Daoy (cell line): ENCODE measurements at places on chromosomes 2 and 18.

DNA sequence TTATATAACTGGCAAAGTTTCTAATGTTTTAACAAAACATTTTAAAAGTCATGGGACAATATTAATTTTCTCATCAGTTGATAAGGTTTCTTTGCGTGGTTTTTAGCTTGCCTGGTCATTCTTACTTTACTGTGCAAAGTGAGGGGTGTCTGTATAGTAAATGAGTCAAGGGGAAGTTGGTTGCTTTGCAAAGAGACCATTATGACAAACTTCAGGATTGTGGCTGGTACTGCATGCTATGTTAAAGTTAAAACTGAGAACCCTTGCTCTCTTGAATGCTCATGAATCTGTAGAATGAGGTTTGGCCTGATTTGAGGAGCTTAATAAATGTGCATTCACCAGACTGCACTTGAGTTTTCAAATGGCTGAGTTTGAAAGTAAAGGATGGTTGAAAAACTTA, 47.0 kb downstream of the COL4A4 start:
- no peak for DNase-seq

- no peak for DNase-seq
Observed at GRCh38 chr2:217220228-217221013, 360.6 kb upstream of the TNP1 start.

- no peak for DNase-seq
Observed at GRCh38 chr2:41829052-41829451, 218.8 kb upstream of the PKDCC start.

DNA sequence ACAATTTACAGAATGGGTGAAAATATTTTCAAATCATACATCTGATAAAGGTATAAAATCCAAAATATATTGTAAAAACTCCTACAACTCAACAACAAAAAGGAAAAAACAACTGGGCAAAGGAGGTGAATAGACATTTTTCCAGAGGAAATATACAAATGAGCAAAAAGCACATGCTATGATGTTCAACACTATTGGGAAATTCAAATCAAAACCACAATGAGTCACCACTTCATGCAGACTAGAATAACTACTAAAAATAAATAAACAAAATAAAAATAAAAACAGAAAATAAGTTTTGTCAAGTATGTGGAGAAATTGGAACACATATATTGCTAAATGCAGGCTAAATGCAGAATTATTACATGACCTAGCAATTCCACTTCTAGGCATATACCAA, 120.9 kb downstream of the FSIP2 start:
- no peak for DNase-seq

- DNase-seq = no peak
Observed at GRCh38 chr2:36696533-36696932, at the start of gene VIT. VIT (plus strand) TSS chr2:36696707; CDS start chr2:36716371, 19,664 bp downstream.

DNA sequence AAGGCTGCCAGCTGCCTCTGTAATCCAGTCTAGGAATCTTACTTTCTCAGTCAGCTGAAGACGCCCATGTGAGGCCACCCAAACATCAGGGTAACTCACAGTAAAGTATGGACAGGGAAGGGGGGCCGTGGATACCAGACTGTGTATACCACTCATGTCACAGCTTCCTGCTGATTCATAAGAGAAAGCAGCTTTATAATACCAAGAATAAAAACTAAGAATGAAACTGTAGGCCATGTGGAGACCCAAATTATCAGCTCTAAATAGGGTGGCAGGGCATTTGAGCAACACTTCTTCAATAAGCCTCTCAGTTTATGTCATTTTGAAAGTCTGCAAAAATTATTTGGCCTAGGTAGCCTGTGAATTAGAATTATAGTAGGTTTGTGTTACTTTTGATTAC, 115.0 kb upstream of the CDCA7 start:
- no peak for DNase-seq

DNA sequence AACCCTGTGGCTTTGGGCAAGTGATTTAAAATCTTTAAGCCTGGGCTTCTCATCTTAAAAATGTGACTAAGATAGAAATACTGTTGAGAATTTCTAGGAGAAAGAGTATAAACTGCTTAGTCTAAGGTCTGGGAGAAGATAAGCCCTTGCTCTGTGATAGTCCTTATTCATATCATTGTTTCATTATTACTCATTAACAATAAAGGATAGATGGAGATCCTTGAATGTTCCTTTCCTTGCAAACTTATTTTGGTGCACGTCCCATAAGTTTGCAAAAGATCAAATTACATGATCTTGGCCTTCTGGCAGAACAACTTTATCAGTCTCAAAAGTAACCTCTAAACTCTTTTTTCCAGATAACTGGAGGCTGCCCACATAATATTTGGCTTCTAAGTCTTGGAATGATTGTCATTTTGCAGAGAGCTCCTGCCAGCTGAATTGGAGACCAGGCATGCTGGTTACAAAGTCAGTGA, 138.3 kb downstream of the FAM124B start:
- DNase-seq = no peak

DNA sequence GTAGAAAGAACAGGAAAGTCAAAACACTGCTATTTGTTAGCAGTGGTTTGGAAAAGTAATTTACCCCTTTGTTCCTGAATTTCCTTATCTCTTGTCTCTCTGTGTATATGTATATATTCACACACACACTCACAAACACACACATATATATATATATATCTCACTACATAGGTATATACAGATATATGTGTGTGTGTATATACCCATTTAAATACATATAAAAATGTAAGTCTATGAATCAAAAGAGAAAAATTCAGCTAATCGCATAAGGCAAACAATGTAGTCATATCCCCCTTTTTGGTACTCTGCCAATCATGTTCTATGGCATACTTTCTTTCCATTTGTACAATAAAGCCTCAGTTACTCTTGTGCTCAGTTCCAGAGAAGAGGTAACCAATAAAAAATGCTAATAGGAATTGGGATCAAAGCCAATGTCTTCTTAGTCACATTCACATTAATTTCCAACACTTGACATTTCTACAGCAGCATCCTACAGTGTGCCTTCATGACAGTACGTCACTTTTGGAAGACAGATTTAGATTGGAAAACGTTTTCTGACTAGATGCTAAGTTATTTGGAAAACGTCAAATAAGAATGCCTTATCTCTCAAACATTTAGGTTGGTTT, 94.6 kb downstream of the MC4R start:
- DNase-seq = peak; percentile 24

DNA sequence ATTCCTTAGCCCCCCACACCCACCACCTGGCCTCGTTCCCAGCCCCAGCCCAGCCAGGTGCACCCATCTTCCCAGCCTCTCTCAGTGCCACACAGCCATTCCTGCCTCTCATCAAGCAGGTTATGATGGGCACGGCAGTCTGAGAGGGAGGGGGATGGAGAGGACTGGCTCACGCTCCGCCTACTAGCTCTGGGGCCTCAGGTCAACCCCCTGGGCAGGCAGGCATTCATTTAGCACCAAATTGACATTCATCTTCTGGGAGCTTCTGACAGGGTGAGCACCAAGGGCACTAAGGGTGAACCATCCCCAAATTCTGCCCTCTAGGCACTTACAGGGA, 66.2 kb upstream of the FOSL2 start:
- DNase-seq = no peak

GRCh38 chr18:77057006-77057395, 75.6 kb downstream of the MBP start:
- no peak for DNase-seq

DNA sequence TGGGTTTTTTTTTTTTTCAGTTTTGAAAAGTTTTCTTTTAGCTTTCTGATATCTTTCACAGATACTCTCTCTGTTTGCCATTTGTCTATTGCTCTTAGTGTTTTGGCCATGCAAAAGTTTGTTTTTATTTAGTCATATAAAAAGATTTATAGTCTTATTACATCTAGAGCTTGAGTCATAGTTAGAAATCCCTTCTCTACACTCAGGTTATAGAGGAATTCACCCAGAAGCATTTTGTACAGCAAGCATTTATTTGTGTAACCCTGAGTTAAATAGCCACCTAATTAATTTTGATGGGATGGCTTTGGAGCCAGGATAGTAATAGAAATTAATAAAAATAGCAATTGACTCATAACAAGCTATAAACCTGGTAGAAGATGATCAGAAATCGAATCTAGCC, 35.6 kb downstream of the ACTR2 start:
- DNase-seq = no peak

DNA sequence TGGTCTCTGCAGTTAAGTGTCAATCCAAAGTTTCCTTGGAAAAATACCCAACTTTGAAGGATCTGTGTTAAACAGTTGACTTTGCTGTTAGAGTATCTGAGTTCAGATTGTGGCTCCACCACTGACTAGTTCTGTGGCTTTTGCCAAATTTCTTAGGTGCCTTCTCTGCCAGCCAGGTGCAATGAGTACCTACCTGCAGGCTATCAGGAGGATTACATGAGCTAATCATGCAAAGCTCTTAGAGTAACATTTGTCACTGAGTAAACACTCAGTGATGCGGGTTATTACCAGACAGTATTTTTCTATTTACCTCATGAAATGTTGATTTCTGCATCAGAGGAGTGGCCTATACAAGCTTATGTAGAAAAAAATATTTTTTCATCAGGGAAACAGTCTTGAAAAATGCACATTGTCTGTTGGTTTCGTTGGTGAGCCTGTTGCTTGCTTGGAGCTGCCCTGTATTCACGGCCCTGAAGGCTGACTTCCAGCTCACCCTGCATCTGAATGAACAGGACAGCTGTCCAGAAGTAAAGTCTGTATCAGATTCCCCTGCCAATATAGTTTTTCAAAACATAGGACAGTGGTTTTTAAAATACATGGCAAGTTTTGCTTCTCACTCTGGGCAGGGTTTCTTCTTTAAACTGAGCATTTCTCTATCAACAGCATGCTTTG, 235.1 kb downstream of the CDCA7 start:
- peak; percentile 19 for DNase-seq

DNA sequence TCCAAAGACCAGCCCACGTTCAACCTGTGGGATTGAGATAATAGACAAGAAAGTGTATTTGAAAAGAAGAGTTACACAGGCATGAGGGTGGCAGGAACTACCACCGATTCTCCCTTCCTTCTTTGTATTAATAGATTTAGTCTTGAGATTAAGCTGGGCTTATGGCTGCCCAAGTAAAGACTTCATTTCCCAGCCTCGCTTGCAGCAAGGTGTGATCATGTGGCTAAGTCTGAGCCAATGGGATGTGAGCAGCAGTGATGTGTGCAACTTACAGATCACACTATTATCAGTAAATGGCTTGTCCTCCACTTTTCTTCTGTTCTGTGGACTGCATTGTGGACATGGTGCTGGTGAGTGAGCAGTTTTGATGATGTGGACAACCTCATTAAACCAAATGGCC, 101.7 kb downstream of the POLR1A start:
- no peak for DNase-seq

DNA sequence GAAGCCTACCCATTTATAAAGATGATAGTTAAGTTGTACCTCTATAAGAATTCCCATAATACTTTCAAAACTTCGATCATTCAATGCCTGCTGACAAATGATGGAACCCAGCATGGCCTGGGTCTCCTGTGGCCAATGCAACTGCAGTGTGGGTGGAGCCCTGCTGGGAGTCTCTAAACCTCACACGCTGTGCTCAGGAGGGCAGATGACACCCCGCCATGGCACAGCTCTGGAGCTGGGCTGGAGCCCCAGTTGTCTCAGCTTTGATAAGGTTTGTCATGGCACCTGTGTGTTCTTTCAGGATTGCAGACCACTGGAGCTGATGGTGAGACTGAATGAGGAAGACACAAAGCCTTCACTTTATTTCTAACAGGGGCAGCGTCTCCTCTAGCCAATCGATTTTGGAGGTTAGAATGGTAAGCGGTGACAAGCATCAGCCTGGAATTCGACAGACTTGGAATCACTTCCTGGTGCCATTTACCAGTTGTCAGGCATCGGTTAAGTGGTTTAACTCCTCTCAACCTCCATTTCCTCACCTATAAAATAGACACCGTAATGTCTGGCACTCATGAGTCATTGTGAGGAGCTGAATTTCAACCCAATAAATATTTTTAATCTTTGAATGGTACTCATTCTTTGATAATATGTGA, 383.6 kb upstream of the SALL3 start:
- DNase-seq = peak; percentile 36

GRCh38 chr2:168599738-168600137, 143.7 kb downstream of the CERS6 start:
- DNase-seq = no peak

DNA sequence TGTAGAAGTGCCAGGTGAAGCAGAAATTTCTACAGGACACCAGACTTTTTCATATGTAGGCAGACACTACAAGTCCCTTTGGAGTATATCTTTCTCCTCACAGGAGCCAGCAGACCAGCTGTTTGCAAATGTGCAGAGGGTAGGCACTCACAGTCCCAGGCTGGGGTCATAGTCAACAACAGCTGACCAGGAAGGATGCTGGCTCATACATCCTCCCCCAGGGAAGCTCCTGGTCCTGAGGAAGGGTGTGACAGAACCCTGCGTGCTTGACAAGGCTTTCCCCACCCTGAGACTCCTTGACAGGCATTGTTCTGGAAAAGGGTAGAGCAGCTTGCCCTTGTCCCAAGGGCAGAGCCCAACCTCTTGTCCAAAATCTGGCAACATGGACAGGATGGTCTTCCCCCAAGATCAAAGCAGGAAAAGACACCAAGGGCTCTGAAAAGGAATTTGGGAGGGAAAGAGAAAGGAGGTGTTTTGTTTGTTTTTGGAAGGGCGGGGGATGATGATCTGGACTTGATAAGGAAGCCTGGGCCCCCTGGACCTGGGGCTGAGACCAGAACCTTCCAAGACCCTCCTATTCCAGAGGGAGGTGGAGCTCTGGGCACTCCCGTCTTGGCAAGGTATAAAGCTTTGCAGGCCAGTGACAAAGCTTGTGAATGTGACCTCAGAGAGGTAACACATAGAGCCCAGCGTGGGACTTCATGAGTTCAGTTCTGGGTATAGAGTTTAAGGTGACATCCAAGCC, 87.1 kb downstream of the GFPT1 start:
- no peak for DNase-seq

- peak; percentile 5 for DNase-seq
Observed at GRCh38 chr2:227772197-227772661, 26.5 kb downstream of the SCYGR8 start.

DNA sequence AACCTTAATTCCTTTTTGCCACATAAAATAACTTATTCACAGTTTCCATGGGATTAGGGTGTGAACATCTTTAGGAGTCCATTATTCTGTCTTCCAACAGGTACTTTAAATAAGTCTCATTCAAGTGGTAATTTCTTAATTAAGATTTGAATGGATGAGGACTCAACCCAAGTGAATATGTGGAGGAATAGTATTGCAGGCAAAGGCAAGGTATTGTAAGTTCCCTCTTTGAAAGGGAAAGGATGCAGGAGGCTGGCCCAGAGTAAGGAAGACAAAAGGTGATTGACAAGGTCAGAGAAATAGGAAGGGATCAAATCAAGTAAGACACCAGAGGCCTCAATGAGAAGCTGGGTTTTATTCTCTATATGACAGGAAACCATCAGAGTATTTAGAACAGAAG, 238.2 kb upstream of the RBMS1 start:
- no peak for DNase-seq
